Hypothalamus (tissue), 51 donors: ENCODE measurements at places on chromosomes 2 and 18.

- no peak for DNase-seq
Measured at GRCh38 chr2:209973328-209973727, 29.1 kb upstream of the RPE start.

DNA sequence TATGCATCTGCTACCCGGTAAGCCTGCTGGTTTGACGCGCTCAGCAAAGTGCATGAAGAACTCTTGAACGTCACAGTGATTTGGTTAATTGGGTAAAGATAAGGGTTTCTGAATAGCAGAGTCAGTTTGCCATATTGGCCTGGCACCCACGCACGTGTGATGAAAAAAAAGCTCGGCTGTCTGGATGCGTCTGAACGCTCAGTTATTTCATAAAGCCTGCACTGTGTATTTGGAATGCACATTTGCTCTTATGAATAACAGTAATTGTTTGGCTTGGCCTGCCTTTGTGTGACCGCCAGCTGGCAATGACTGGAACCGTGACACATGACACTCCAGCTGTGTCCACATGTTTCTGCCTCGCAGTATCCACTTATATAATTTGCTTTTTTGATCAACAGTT is 129.2 kb upstream of the MEIS1 start:
- DNase-seq = peak; percentile 11

- no peak for DNase-seq
Measured at GRCh38 chr2:233412405-233412804, 58.1 kb downstream of the DGKD start.

- DNase-seq = no peak
Measured at GRCh38 chr2:29139152-29139551, 23.9 kb downstream of the CLIP4 start.

- no peak for DNase-seq
Measured at GRCh38 chr2:200590090-200590489, 4.3 kb downstream of the AOX1 start.
